ENCODE measurements at places on chromosomes 1 and 21. TPM values are rescaled to one million over a fixed set of nuclear protein-coding genes. Genes with fewer than 3 reads are reported as not detected.

DNA sequence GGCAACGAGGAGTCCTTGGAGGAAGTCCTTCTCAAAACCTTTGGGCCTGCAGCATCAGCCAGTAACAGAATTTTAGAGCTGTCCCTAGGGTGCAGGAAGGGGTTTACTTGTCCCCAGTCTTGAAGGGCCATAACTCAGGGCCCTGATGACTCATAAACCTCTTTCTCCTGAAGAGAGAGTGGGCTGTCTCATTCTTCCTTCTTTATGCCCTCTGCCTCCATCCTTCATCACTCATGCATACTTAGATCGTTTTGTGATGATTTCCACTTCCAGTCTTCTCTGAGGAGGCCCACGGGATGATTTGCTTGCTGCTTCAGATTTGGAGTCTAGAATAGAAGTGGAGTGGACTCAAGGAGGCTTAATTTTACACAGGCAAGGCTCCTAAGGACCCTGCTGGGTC lies 60.2 kb downstream of the NDUFS5 start:
- no peak for DNase-seq

- DNase-seq, result no peak
Observed at GRCh38 chr1:55131801-55132200, 83.4 kb downstream of the USP24 start.

- DNase-seq, result no peak
Observed at GRCh38 chr1:209673631-209674417, 1.4 kb upstream of the G0S2 start.

DNA sequence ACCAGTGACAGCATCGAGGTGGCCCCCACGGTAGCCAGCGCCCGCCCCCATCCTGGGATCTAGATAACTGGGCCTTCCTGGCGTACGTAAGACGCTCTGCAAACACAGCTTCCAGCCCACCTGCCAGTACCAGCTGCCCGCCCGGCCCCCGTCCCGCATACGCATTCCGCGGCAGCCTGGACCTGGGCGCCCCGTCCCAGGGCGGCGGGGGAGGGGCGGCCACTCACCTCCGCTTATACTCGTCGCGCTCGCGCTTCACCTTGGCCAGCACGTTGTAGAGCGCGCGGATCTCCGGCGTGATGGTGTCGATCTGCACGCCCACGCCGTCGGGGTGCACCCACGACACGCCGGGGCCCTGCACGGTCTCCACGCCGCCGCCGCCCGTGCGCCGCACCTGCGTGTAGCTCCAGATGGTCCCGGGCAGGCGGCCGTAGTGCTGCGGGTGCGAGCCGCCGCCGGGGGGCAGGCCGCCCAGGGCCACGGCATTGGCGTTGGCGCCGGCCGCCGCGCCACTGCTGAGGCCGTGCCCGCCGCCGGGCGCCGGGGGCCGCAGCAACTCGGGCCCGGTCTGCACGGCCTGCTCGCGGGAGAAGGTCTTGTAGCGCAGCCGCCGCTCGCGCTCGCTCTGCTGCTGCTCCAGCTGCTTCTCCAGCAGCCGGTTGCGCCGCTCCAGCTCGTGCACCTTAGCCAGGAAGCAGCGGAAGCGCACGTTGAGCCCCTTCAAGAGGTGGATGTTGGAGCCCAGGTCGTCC lies 859 bp downstream of the IFFO2 start:
- peak; percentile 64 for DNase-seq

- no peak for DNase-seq
Observed at GRCh38 chr21:42188663-42189062, 30.3 kb upstream of the ABCG1 start.

- DNase-seq, result no peak
Observed at GRCh38 chr1:2135441-2135841, 59.1 kb downstream of the FAAP20 start.

GRCh38 chr1:23581219-23581618 lies 21.9 kb upstream of the ID3 start:
- no peak for DNase-seq

GRCh38 chr1:32362474-32363313 lies at the start of the genes FAM229A and TSSK3:
Gene FAM229A, minus strand, starts transcription at chr1:32362485. Its CDS starts 394 bp downstream, at chr1:32362091.
Gene TSSK3, plus strand, starts transcription at chr1:32362539. Its CDS starts 163 bp downstream, at chr1:32362702.
- no peak for DNase-seq

The TRABD2B gene
- not detected for total RNA-seq

The NR0B2 gene
- total RNA-seq, result not detected

The CLCA1 gene
- total RNA-seq, result not detected
